OCI-M1 (cell line): ENCODE measurements at places on chromosomes 16 and 17.

DNA sequence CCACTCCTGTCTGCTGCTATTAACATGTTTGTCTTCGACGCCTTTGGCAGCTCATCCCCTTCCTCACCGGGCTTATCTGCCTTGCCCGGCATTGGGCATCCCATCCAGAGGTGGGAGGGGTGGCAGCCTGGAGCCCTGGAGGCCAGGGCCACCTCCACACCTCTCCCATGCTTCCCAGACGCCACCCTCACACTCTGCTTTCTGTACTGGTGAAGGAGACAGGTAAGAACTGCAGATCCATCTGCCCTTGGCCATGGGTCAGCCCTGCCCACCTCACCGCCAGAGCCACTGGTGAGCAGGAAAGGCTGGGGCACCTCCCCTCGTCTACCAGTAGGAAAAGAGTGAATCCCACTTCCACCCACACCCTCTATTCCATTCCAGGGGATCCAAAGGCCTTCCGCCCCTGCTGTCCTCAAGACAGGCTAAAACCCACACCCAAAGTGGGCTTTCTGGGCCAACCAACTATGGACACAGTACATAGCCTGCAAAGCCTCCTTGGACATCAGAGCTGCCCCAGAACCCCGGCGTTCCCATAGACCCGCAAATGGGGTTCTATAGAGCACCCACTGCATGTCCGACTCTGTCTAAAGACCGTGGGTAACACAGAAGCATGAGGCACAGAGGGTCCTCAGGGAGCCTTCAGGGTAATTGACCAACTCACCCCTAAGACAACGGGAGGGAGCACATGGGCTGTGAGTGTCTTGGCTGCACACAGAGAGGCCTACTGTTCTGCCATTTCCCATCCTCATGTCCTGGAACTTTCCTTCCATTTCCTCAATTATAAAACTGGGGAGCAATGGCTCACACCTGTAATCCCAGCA, 23.4 kb upstream of the RBFOX3 start:
- no peak for DNase-seq

- peak; percentile 80 for DNase-seq
Observed at GRCh38 chr16:71499775-71500364, 10.7 kb upstream of the ZNF19 start.

GRCh38 chr17:6714315-6714874, 1.2 kb upstream of the SLC13A5 start:
- no peak for DNase-seq

DNA sequence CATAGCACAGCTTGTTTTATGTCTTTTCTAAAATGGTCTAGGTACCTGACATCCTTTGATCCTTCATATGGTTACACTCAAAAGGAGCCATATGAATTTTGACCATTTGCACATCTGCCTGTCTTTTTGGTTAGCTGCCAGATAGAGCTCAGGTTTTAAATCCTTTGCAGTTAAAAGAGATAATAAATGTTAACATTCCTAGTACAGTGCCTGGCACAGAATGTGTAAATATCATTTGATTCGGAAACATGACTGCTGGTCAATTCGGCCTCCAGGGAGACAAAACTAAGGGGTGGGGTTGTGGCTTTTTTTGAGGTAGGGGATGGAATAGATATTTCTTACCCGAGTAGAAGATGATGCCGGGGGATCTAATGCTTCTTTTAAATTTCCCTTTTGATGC, 64.2 kb downstream of the FTO start:
- DNase-seq, result peak; percentile 2

- DNase-seq, result peak; percentile 50
Observed at GRCh38 chr17:9120471-9120870, 99.2 kb downstream of the NTN1 start.

- DNase-seq, result peak; percentile 84
Observed at GRCh38 chr16:29757950-29758466, 12.2 kb upstream of the C16orf54 start.

- no peak for DNase-seq
Observed at GRCh38 chr16:10812312-10813098, 6.1 kb downstream of the TVP23A start.

DNA sequence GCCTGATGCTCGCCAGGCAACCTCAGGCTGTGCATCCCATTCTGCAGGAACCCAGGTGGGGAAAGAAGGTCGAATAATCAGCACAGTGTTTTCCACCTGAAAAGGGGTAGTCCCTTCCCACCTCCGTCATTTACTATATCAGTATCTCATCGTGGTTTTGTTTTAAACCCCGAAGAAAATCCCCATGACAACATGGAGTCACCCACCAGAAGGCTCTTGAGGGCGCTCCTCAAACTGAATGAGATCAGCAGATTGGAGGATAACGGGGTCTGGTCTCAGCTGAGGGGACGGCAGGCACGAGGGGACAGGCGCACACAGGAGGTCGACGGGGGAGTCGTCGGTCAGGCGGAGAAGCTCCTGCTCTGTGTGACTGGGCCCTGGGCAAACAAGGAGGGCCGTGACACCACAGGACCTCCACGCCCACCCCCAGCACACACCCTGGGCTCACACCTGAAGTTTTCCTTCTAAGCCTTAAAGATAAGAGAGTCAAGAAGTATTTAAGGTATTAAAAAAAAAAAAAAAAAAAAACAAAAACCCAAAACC, 44.2 kb downstream of the MARF1 start:
- DNase-seq, result no peak

GRCh38 chr17:43442711-43443110, 41.1 kb upstream of the DHX8 start:
- DNase-seq, result no peak

- DNase-seq, result peak; percentile 47
Observed at GRCh38 chr17:13729466-13730134, 127.9 kb upstream of the HS3ST3A1 start.

DNA sequence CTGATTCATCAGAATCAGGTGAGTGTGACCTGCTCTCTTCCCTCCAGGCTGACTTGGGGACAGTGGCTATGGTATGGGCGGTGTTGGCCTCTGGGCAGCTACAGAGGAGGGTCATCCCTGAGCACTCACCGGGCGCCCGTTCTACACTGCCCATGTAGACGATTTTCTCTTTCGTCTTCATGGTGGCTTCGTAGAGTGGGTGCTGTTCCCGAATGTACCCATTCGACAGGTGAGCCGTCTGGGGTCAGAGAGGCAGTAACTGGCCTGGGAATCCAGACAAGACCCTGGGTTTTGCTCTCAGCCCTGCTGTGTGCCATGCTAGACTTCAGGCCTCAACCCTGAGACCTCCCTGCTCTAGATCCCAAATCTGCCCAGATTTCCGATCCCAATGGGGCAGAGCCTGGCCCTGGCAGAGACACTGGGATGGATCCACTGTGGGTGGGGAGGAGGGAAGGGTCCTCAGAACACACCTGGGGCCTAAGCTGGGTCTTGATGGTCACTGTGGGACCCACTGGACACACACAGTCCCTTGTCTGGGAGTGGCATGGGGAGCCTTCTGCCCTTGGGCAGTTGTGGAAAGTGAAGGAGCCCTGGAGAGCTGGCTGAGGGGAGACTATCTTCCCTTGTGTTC, 13.2 kb downstream of the USP6 start:
- no peak for DNase-seq

GRCh38 chr17:68446626-68447041, 10.7 kb downstream of the WIPI1 start:
- peak; percentile 68 for DNase-seq

- DNase-seq, result no peak
Observed at GRCh38 chr16:52963212-52963854, 89.4 kb downstream of the CHD9NB start.

DNA sequence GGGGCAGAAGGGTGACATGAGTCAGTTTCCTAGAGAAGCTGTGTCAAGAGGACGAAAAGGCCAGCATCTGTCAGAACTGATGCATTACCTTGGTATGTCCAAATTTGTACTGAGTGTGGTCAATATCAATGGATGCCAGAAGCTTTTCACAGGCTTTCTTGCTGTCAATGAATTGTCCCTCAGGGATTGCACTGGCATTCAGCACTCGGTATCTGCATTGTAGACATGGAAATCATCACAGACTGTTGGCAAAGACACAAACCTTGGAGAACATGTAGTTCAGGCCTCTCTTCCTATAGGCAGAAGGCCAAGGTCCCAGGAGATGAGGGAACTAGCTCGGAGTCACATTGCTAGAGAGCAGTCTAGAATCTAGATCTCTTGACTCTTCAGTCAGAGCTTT, 16.6 kb downstream of the MYH3 start:
- no peak for DNase-seq

- DNase-seq, result no peak
Observed at GRCh38 chr17:73653810-73654209, 9.6 kb upstream of the SDK2 start.

- no peak for DNase-seq
Observed at GRCh38 chr17:76081295-76082210, 2.6 kb downstream of the ZACN start.

GRCh38 chr17:62000186-62000585, 64.9 kb downstream of the MED13 start:
- DNase-seq, result no peak

DNA sequence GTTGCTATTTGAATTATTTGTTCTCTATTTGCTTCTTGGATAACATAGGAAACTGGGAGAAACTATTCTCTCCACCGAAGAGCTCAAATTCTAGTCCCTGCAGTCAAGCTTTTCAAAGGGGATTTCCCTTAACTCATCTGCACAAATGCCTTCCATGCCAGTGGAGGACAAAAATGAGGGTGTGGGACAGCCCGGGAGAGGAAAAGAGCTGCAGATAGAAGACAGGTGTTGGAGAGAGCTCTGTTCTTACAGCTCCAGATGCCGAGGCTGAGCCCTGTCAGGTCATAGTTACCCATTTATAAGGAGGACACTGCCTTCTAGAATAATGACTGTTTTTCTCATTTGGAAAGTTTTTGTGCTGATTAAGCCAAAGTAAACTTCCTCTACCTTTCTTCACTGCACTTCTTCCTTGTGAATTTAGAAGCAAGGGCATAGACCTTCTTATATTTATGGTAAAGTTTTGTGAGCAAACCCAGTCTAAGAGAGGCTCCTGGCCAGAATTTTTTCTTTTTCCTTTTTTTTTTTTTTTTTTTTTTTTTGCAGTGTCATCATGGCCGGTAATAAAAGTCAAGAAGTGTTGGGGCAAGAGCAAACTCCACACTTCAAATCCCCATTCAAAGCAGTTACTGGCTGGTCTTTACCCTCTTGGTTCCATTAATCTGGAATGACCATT, 177.2 kb downstream of the ABCC12 start:
- DNase-seq, result no peak

DNA sequence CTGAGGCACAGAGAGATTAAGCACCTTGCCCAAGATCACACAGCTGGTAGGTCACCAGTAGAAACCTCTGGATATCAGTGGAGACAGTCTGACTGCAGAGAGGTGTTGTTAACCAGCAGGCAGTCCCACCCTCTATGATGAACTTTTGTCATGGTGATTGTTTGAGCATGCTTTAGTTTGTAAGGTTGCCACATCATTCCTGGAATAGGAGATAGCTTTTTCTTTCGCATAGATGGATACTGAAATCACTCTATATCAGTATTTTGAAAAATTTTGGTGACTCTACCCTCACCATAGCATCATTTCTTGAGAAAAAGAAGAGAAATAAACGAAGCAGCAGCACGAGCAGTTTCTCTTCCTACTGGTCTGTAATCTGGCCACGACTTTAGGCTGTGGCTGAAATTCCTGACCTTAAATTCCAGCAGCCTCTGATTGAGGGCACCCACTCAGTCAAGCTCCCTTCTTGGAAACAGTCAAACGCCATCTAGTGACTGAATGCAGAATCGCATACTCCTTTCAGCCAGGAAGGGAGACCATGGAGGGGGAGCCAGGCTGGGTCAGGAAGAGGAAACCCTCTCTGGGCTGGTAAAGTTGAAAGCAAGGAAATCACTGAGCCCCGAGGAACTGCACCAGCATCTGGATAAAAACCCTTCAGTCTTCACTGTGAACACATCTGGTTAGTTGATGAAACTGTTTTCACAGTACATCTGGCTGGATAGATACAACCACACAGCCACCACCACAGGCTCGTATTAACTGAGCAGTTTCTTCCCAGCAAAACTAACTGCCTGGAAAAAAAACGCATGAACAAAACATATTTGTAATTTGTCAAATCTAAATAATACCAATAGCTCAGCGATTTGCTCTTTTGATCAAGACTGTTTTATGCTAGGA, 108.5 kb upstream of the XYLT1 start:
- peak; percentile 66 for DNase-seq

DNA sequence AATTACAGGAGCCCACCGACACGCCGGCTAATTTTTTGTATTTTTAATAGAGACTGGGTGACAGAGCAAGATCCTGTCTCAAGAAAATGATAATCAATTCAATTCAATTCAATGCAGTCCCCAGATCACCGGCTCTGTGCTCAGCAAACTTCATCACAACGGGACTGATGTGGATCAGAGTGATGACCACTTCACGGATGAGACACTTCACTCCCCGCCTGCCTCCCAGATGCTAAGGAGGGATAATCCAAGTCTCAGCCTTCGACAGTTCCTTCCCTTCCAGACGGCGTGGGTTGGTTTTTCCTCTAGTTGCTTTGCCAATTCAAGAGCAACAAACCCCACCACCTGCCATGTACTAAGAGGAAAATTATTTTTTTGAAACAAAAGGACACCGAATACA, 93.8 kb downstream of the ZDHHC7 start:
- DNase-seq, result no peak

DNA sequence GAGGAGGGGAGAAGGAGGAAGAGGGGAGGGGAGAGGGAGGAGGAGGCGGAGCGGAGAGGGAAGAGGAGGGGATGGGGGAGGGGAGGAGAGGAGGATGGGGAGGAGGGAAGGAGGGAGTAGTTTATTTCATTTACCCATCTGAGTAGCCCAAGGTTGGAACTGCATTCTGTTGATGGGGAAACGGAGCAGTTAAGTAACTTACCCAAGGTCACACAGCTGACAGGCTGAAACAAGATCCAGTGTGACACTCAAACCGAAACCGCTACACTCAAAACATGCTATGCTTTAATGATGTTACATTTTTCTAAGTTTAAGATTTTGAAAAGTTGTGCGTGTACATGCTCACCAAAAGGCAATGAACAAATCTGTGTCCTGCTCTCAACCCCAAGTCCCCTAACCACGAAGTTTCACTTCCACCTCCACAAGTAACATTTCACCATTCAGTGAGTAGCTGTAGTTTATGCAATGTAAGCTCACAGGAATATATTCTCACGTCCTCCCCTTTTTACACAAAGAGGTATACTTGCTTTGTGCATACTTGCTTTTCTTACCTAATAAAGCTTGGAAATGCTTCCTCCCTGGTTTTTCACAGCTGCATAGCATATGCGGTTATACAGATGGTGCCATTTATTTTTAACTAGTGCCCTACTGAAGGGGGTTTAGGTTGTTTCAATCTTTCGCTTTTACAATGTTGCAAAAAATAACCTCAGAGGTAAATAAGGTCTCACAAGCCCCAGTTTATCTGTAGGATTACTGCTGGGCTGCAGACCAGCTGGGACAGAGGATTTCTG, 275.3 kb downstream of the PARN start:
- DNase-seq, result no peak

GRCh38 chr16:83136924-83137323, 510.2 kb downstream of the CDH13 start:
- no peak for DNase-seq
